ENCODE measurements at places on chromosomes 5 and 9.

- DNase-seq, result no peak
Observed at GRCh38 chr5:136199408-136199807, 6.4 kb upstream of the SMIM32 start.

DNA sequence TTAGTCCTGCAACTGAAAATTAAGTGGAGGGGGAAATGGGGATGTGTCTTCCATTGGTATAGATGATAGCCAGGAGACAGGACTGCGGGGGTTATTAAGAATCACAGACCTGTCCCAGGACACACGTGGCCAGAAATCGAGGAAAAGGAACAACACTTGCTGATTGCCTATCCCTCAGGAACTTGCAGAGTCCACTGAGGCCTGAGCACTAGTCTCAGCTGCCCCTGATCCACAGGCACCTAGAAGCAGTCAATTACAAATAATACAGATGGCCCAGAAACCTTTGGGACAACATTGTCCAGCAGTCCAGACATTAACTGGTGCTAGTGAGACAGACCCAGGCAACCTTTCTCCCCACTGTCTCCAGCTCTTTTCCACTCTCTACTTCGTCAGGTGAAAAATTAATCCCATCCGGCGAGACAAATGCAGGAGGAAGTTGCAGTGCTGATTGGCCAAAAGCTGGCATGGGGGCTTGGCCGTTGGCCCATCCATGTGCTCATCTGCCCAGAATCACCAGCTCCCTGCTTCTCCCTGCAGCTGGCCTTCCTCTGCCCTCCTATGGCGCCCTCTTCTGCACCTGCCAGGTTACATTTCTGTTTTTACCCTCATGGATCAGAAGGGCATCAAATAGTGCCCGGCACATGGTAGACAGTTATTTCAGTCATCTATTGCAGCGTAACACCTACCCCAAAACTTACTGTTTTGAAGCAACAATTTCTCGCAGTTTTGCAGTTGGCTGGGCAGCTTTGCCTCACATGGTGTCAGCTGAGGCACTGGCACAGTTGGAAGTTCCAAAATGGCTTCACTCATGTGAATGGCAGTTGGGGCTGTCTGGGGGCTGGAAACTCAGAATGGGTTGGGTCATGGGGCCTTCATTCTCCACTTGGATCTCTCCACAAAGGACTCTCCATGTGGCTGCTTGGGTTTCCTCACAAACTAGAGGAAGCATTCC, 3.6 kb upstream of the B4GALT1 start:
- peak; percentile 41 for DNase-seq

DNA sequence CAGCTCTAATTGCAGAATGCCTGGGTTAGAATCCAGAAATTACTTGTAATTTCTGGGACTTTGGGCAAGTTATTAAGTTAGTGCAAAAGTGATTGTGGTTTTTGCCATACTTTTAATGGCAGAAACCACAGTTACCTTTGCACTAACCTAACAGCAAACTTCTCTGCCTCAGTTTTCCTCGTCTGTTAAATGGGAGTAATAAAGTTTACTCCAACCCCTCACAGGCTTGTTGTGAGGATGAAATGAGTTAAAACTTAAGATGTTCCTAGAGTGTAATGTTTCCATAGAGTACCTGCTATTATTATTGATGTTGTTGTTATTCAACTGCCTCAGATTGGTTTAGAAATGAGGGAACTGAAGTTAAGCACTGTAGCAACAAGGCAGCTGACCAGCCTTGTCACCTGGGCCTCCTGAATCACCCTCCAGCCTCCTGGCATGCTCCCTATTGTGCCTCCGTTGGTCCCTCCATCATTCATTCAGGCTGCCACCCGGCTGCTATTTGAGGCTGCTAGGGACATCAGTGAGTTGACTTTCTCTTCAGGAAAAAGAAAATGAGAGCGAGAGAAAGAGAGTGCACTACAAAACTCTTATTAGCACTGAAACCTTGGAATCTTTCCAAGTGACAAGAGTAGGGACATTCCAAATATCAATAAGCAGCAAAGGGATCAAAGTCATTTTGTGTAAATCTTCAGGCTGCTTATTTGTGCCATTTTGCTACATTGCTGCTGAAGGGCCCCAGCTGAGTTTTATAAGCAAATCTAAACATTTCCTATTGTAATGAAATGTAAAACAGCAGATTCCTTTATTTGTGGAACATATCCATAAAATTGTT, 66.5 kb upstream of the TTC23L start:
- DNase-seq, result no peak

DNA sequence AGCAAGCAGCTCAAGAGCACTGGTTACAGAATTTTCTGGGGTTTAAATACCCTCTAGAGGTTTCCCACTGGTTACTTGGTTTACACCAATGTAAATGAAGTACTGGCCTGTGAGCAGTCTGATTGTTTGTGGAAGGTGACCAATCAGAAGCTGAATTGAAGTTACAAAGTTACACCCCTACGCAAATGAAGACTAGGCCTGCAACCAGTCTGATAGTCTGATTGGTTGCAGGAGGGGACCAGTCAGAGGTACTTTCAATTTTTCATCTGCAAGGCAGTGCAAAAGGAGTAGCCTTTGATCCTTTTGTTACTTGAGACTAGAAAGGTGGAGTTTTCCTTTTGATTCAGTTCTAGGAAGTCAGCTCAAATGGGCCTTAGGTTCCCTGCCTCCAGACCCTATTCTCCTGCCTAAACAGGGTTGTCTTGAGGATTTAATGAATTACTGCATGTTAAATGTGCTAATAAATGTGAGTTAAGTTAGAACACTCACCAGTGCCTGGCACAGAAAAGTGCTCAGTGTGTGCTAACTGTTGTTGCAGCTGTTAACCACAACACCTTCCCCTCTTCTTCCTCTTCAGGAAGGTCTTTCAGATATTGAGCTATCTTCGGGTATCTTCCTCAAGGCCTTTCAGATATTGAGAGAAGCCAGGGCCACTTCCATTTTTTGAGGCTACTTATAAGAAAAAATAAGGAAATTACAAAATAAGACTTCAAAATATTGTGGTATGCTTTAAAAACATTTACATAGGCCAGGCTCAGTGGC, 32.1 kb upstream of the CLINT1 start:
- no peak for DNase-seq

DNA sequence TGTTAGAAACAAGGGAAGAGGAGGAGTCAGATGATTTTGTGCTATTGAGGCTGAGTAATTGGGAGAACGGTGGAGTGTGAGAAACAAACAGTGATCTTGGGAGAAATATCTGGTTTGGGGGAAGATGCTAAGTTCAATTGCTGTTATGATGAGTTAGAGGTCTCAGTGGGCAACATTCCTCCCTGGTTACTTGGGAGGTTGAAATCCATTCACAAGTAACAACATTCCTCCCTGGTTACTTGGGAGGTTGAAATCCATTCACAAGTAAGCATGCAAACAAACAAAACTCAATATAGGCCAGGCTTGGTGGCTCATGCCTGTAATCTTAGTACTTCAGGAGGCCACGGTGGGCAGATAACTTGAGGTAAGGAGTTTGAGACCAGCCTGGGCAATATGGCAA, 38.7 kb downstream of the AGXT2 start:
- no peak for DNase-seq

DNA sequence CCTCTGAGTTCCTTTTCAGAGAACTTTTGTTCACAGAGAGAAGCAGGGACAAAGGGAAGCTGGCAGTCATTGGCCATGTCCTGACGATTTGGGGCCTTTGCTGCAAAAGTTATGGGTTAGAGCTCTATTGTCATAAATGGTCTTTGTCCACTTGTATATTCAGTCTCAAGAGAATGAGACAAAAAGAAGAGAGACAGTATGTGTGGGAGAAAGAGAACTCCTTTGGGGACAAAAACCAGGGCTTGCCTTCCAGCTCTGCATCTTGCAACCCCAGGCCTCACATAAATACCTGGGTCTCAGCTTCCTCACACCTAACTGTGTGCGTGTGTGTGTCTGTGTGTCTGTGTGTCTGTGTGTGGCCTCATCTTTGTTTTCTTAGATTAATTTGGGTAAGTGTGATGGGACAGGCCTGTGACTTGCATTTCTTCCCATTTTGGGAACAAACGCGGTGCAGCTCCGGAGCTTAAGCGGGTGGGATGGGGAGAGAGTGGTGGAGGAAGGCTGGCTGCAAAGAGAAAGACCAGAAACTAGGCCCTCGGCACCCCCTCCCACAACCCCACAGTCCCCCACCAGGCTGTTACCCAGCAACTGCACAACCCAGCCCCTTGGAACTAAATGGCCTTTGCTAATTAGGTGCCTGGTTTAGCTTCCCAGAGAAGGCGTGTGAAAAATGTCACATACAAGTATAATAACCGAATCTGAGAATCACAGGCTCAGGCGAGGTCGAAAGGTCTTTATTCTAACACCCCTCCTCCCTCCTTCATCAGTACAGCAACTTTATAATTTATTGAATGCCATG, 376.9 kb downstream of the CDK5RAP2 start:
- no peak for DNase-seq

DNA sequence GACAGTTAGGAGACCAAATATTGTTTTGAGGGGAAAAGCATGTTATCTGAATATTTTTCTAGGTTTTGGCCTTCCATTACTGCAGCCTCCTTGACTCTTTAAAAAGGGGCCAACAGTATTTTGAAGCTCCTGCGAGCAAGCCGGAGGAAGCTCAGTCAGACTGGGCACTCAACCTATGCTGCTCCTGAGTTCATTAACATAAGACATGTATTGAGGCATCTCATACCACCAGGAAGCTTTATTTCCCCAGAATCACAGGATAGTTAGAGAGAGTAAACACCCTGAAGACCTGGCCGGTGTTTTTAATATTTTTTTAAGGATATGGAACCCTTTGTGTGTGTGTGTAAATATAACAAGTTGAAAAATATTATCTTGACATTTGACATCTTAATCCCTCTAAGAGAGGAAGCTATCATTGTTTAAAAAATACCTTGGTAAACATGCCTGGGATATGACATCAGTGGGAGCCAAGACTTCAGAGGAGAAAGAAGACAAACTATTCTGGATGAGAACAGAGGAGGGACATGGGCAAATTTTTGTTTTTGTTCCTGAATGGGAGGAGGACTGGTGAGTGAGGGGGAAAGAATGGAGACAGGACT, 139.3 kb upstream of the SLIT3 start:
- no peak for DNase-seq

- no peak for DNase-seq
Observed at GRCh38 chr9:128136816-128137793, 9.6 kb upstream of the PTGES2 start.

DNA sequence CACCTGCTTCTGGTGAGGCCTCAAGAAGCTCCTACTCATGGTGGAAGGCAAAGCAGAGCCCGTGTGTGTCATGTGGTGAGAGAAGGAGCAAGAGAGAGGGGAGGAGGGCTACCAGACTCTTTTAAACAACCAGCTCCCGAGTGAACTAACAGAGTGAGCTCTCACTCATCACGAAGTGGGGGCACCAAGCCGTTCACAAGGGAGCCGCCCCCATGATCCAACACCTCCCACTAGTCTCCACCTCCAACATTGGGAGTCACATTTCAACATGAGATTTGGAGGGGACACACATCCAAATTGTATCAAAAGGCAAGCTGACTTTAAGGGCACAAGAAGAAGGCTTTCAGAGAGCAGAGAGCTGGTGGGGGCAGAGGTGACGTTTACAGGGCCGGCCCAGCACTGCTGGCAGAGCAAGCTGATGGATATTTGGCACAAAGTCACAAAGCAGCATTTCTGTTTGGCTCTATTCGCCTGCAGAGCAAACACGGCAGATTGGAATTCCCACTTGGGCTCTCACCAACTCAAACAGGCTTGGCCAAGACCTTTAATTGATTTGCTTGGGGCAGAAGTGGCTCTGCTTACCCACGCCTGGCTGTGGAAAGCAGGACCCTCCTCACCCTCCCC, 20.0 kb downstream of the PITX1 start:
- DNase-seq, result no peak

GRCh38 chr9:3880851-3881250, 355.1 kb upstream of the RFX3 start:
- DNase-seq, result no peak
